ENCODE measurements at places on chromosomes 1 and 21. TPM values are rescaled to one million over a fixed set of nuclear protein-coding genes. Genes with fewer than 3 reads are reported as not detected.

DNA sequence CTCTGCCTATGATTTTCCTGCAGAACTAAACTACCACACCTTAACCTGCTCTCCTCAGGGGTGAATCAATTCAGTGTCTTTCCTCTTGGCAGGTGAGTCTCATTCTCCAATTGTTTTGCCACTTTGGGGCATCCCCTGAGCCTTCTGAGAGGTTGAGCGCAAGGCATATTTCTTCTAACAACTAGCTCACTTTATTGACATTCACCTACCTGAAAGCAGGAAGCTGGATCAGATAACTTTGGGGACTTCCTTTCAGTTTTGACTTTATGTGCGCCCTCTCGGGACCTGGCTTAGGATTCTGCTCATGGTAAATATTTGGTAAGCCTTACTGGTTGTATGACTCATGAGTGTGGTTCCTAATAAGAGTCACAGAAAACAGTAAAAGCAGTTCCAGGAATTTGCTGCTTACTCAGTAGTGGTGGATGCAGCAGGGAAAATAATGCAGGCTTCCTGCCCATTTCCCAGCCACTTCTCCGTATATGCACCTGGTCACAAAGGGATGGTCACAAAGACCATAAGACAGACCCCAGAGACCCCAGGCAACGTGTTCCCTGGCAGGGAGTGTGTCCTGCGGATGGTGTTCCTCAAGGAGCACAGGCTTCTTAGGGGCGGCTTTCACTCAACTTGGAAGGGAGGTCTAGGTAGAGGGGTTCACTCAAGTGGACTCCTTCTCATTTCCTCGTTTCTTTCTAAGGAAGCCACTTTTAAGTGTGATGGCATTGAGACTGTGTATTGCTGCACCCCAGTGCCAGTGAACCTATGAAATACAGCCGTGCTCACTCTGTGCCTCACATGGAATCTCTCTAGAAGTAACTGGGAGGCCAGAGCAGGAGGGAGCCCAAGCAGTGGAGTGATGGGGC lies 22.0 kb upstream of the BATF3 start:
- no peak for DNase-seq

Gene PLA2G4A
- 2.2 TPM for polyA plus RNA-seq

GRCh38 chr1:87821335-87821697 lies 492.6 kb downstream of the LMO4 start:
- DNase-seq = no peak

GRCh38 chr1:34176830-34177603 lies at the start of gene C1orf94:
C1orf94 (plus strand) TSS chr1:34176907; CDS start chr1:34177790, 883 bp downstream.
- DNase-seq = no peak

DNA sequence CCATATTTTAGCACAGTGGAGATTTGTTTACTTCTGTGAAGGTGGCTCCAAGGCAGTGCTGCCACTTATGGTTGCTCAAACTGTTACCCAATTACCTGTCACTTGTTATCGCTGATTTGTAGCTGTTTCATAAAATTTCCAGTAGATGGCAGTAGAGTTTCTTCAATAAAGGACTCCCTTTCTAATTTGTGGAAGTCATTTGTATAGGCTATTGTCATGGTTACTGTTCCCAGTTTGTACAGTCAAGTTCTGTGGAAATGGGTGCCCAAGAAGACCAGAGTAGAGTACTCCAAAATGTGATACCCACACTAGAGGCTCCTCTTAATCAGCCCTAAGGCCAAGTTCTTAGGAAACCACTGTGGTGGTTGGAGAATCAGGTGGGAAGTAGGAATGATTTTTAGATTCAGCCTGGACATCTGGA lies 186.1 kb downstream of the CLEC20A start:
- DNase-seq = peak; percentile 24

Data from hindlimb muscle (tissue), 1 donor.